Activated CD8-positive, alpha-beta memory T cell treated with anti-CD3 and anti-CD28 coated beads, Interleukin-2, amount 10 ng/mL, durations not matched to agents 7 days and 5 days (primary cell): ENCODE measurements at places on chromosomes 5 and 9.

- no peaks in the 10 kb centered on the region for H3K4me1 ChIP-seq
- H3K36me3 ChIP-seq, result no peaks in the 10 kb centered on the region
- no peak overlapping the region for H3K27ac ChIP-seq
- H3K4me3 ChIP-seq, result no peak overlapping the region
- H3K27me3 ChIP-seq, result peaks cover 25% of the 10 kb centered on the region
Measured at GRCh38 chr9:76817489-76817888, 53.3 kb downstream of the PCA3 start.

- peaks cover 9% of the 10 kb centered on the region for H3K36me3 ChIP-seq
- no peak for DNase-seq
- no peaks in the 10 kb centered on the region for H3K27me3 ChIP-seq
Measured at GRCh38 chr9:126454215-126454614, 127.6 kb downstream of the MVB12B start.

DNA sequence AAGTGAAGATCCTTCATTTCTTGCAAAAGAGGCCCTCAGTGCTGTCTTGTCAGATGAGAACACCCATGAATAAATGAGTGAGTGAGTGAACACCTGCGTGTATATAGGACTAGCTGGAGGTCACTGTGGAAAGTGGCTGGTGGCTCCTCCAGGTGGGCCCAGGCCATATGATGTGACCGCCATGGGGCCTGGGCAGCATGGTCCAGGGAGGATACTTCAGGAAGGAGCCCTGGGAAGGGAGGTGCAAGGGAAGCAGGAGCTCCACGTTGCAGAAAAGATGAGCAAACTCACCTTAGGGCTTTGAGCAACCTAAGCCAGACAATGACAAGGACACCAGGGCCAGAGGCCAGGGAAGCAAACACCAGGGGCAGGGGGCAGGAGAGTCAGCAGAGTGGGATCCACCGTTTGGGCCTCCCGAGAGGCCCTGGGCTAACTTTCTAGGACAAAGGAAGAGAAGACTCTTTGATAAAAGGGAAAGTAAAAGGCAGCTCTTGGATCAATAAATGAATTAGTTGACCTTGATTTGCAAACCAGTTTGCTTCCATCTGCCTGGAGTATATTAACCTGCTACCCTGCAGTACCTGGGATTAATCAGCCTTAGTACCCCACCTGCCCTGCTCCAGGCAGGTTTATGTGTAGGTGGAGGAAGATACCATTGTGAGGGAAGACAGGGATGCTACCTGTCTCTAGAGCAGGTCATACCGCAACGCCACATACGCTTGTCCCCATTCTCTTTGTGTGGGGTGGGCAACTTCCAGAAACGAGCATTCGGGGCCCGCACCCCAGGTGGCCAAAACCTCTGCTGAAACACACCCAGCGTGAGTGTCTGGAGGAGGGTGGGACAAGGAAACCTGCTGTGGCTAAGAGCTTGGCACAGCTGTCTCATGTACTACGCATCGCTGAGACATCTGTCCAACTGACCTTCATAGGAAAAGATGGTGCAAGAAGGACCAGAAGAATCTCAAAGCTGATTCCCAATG is 51.4 kb upstream of the OLFM1 start:
- no peaks in the 10 kb centered on the region for H3K4me1 ChIP-seq
- no peaks in the 10 kb centered on the region for H3K36me3 ChIP-seq
- no peak overlapping the region for H3K4me3 ChIP-seq

DNA sequence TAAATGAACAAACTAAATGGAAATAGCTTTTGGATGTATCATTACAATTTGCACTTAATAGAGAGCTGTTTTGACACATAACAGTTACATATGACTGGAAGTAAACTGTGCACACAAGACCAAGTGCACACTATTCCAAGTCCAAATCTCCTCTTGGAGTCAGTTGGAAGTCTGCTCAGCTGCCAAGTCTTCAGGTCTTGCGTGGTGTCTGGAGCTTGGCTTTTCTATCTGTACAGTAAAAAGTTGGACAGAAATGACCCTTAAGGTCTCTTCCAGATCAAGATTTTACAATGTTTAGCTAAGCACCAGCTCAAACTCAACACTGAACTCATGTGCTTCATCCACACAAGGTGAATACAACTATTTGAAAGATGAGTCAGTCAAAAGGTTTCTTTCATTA is 456.9 kb downstream of the RASEF start:
- DNase-seq, result no peak
- no peak overlapping the region for H3K27ac ChIP-seq
- no peaks in the 10 kb centered on the region for H3K36me3 ChIP-seq
- no peak overlapping the region for H3K4me3 ChIP-seq
- no peaks in the 10 kb centered on the region for H3K4me1 ChIP-seq

DNA sequence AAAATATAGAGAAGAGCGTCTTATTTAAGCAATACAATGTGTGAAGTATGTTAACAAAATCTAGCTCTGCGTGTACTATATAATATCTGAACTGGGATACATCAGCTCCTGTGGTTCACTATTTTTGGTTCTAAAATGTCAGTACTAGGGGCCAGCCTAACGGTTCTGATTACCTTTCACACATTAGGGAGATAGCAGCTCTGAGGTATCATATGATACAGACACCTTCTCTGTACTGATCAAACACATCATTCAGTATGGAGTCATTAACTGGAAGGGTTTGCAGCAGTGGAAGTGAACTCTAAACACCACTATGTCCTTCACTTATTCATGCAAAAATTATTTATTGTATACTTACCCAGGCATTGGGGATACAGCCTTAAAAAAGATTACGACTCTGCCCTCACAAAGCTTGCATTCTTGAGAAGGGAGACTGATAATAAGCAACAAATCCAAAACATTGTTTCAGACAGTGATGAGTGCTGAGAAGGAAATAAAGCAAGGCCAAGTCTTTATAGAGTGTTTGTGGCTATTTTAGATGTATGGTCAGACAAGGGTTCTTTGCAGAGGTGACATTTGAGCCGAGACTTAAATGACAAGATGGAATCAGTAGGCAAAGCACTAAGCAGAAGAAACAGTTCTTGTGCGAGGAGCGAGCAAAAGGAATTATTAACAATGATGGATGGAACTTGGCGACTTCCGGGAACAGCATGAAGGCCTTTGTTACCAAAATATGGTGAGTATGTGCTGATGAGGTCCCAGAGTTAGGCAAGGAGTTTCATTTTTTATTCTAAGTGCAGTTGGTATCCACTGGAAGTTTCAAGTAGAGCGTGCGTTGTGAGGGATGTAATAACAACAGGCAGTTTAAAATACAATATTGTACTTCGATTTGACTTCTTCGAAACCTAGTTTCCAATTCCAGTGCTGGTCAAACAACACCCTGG is 1.8 kb upstream of the LNPEP start:
- no peak for DNase-seq
- peaks cover 23% of the 10 kb centered on the region for H3K36me3 ChIP-seq
- peaks cover 40% of the 10 kb centered on the region for H3K4me1 ChIP-seq

DNA sequence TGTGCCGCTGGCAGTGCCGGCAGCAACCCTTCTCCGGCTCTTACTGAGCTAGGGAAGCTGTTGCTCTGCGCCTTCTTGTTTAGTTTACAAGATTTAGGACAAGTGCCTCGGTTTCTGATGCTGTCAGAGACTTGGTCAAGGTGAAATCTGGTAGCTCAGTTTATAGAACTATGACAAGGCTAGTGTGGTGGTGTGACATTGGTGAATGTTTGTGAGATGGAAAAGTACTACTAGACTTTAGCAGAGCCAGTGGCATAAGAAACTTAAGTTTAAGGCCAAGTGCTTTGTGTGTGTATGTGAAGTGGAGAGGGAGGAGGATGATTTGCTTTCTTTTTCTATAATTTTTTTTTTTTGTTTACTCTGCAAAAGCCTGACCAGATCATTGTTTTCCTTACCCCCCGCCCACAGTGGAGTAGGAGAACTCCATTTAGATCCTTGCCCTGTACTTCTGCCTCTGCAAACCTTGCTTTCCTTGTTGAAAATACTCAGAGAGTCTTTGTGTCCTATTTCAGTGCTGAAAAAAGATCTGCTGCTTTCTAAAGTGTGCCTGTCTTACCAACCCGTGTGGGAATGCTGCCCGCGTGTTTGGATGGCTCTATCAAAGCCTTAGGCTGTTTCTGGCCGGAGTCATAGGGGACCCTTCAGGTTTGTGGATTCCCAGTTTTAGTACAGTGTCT is 75.9 kb downstream of the TRIO start:
- peaks cover 10% of the 10 kb centered on the region for H3K4me1 ChIP-seq
- H3K4me3 ChIP-seq, result no peak overlapping the region
- DNase-seq, result no peak
- no peak overlapping the region for H3K27ac ChIP-seq

DNA sequence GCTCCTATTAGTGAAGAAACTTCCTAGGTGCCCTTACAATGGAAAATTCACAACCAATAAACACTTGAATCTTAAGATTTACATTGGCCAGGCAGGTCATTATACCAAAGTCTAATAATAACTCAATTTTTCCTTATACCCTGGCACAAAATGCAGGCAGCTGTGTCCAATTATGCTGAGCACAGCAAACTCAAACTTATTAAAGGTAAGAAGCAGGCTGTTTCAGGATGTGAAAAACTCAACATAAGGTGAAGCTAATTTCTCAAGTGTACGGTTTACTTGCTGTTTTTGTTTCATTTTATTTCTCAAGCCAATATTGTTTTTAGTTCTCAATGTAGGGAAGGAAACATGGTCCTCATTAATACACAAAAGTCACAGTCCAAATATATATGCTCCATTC is 405.1 kb downstream of the KCTD16 start:
- no peak overlapping the region for H3K27ac ChIP-seq
- no peaks in the 10 kb centered on the region for H3K27me3 ChIP-seq
- H3K4me1 ChIP-seq, result no peaks in the 10 kb centered on the region
- no peaks in the 10 kb centered on the region for H3K36me3 ChIP-seq
- H3K4me3 ChIP-seq, result no peak overlapping the region
- DNase-seq, result no peak

DNA sequence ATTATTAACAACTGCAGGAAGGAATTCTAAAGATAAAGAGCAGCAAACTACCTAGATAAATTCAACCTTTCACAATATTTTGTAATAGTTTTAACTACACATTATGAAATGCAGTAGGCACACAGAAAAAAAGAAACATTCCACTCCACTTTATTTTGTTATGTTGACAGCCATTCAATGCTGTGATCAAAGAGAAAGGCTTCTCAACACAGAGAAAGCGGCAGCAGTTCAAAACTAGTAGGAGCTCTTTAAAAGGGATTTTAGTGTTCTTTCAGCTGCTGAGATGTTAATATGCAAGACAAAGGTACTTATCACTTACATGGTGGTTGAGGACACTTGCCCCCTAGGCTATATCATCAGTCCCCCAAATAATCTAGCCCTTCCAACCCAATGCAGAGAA is 11.6 kb downstream of the CEMIP2 start:
- H3K27ac ChIP-seq, result no peak overlapping the region
- peaks cover 49% of the 10 kb centered on the region for H3K4me1 ChIP-seq
- H3K4me3 ChIP-seq, result no peak overlapping the region
- H3K27me3 ChIP-seq, result no peaks in the 10 kb centered on the region

DNA sequence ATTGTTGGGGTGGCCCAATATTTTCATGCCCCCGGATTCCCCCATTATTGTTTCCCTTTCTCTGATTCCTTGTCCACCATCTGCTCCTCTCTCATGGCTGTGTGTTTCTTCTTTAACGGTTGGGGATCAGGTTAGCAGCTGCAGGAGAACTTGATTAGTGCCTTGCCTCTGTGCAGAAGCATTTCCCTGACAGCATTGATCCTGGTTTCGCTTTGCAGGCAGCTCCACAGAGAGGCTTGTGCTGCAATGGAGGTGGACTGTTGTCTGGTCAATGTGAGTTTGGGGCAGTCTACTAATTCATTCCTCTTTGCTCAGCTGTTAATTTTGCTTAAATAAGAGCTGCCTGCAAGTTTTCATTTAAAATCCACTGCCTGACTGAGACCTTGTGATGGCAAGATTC is 32.5 kb upstream of the SSBP2 start:
- H3K4me3 ChIP-seq, result no peak overlapping the region
- no peak overlapping the region for H3K27ac ChIP-seq
- H3K36me3 ChIP-seq, result peaks cover 3% of the 10 kb centered on the region
- no peaks in the 10 kb centered on the region for H3K27me3 ChIP-seq
- peaks cover 14% of the 10 kb centered on the region for H3K4me1 ChIP-seq

DNA sequence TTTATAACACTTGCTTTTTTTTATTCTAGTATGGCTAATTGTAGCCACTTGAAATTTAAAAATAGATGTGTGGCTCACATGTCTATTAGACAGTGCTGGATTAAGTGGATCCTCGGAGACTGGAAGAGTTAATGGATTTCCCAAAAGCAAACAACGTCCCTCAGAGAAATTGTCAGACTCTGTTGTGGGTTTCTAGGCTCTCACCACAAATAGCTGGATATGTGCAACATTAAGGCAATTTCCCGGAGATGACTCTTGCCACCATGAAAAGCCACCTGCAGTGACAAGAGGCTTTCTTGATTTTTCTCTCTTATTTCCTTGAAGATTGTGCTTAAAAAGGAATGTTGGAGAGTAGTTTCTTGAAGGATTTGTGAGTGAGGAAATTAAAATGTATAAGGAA is 43.2 kb downstream of the TMEM167A start:
- no peaks in the 10 kb centered on the region for H3K36me3 ChIP-seq
- H3K4me1 ChIP-seq, result no peaks in the 10 kb centered on the region
- H3K4me3 ChIP-seq, result no peak overlapping the region
- H3K27ac ChIP-seq, result no peak overlapping the region

GRCh38 chr5:157326440-157327005 is 60.6 kb downstream of the CYFIP2 start:
- H3K4me1 ChIP-seq, result peaks cover 10% of the 10 kb centered on the region
- no peak overlapping the region for H3K4me3 ChIP-seq
- DNase-seq, result no peak
- peaks cover 75% of the 10 kb centered on the region for H3K36me3 ChIP-seq
- peak overlapping the region; percentile 35 for H3K27ac ChIP-seq

DNA sequence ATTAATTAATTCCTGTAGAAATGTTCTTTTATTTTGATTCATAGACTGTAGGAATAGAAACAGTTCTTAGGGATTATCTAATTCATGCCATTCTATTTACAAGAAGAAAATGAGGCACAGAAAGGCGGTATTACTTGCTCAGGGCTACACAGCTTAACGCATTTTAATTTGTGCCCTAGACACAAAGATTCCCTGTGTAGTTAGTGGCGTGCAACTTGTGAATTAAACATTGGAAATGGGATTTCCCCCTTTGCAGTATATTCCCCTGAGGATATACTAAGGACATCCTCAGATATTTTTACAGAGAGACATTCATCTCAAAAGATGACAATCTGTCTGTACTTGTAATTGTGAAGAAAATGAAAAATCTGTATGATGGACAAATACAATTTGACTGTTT is 108.1 kb downstream of the SGCD start:
- no peak for DNase-seq
- no peaks in the 10 kb centered on the region for H3K4me1 ChIP-seq
- no peak overlapping the region for H3K4me3 ChIP-seq
- no peak overlapping the region for H3K27ac ChIP-seq
- peaks cover 3% of the 10 kb centered on the region for H3K27me3 ChIP-seq
- H3K36me3 ChIP-seq, result no peaks in the 10 kb centered on the region

GRCh38 chr5:132263548-132264261 is 6.2 kb downstream of the PDLIM4 start:
- H3K4me1 ChIP-seq, result peaks cover 20% of the 10 kb centered on the region
- DNase-seq, result peak; percentile 40
- H3K4me3 ChIP-seq, result no peak overlapping the region
- no peak overlapping the region for H3K27ac ChIP-seq

GRCh38 chr5:59174248-59174844 is 591.5 kb downstream of the RAB3C start:
- DNase-seq, result peak; percentile 57
- H3K36me3 ChIP-seq, result peaks cover 1% of the 10 kb centered on the region
- H3K4me3 ChIP-seq, result no peak overlapping the region
- H3K4me1 ChIP-seq, result peaks cover 40% of the 10 kb centered on the region
- H3K27me3 ChIP-seq, result no peaks in the 10 kb centered on the region
- no peak overlapping the region for H3K27ac ChIP-seq
